ENCODE measurements at places on chromosomes 12 and 14. TPM values are rescaled to one million over a fixed set of nuclear protein-coding genes. Genes with fewer than 3 reads are reported as not detected.

DNA sequence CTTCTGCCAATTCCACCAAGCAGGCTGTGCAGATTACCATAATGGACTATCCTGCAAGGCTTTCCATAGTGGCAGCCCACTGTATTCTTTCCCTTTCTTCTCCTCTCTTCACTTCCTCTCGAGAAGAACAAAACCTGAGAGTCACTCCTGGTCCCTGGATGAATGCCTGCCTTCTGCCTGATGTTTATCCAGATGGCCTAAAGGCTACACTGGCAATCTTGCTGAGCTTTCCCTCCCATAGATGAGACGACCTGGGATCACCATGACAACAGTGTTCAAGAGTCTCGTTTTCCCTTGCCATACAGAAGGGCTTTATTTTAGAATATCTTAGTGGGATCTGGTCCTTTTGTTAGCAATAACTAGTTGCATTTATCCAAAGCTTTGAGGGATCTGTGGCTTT is 142.3 kb downstream of the RTN1 start:
- DNase-seq: no peak

DNA sequence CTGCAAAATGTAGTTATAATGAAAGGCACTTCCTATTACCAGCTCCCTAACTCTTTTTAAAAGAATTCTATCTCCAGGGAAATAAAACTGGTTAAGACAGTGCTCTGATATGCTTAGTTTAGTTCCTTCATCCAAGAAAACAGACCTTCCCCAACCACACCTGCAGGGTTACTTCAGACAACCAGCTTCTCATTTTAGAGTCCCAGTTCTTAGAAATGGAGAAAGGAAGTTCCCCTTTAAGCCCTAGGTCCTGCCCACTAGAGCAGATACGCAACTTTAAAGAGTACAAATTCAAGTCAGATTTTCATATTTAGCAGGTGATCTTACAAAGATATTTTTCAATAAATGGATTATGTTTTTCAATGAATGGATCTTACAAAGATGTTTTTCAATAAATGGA is 4.4 kb upstream of the WSB2 start:
- DNase-seq: no peak

- peak; percentile 66 for DNase-seq
Observed at GRCh38 chr12:19547271-19547671, 108.0 kb downstream of the AEBP2 start.

The NFATC4 gene
- total RNA-seq: 1.0 TPM

GRCh38 chr12:2374092-2374906 is 321.5 kb downstream of the CACNA1C start:
- no peak for DNase-seq

The OR6C68 gene
- total RNA-seq: not detected

The RNASE1 gene
- 8.0 TPM for total RNA-seq

The PRH2 gene
- not detected for total RNA-seq

The OR10P1 gene
- total RNA-seq: not detected

The CCDC175 gene
- not detected for total RNA-seq

GRCh38 chr12:81170072-81170471 is 92.2 kb downstream of the ACSS3 start:
- no peak for DNase-seq

- peak; percentile 60 for DNase-seq
Observed at GRCh38 chr14:95319312-95320077, at the start of gene CLMN. CLMN (minus strand) TSS chr14:95319908; CDS start chr14:95319792, 116 bp downstream.
